ENCODE measurements at places on chromosomes 1 and 21.
A peak's percentile ranks its signal among the peaks of the same experiment; 100 is the strongest.

GRCh38 chr1:113255720-113256347, 134.5 kb upstream of the MAGI3 start:
- DNase-seq: no peak

DNA sequence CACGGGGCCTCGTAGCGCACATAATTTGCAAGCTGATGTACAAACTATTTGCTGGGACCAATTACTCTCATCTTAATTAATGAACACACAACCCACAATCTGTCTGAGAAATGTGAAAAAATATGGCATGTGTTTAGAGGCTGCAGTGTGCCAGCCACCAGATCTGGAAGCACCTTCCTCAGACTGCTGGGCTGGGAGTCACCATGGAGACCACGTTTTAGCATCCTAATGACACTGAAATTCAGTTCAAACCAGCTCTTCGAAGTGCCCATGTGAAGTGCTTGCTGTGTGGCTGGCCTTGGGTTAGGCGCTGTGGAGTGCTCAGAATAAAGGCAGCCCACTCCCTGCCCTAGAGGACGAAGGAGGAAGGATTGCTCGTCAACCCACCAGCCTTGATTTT, 482.4 kb downstream of the OMA1 start:
- no peak for DNase-seq

- no peak for DNase-seq
Measured at GRCh38 chr1:18947570-18947969, 8.9 kb downstream of the IFFO2 start.

GRCh38 chr1:43293896-43294760, 6.7 kb upstream of the TIE1 start:
- no peak for DNase-seq

GRCh38 chr1:147735423-147735822, 25.0 kb downstream of the GJA5 start:
- DNase-seq: no peak

DNA sequence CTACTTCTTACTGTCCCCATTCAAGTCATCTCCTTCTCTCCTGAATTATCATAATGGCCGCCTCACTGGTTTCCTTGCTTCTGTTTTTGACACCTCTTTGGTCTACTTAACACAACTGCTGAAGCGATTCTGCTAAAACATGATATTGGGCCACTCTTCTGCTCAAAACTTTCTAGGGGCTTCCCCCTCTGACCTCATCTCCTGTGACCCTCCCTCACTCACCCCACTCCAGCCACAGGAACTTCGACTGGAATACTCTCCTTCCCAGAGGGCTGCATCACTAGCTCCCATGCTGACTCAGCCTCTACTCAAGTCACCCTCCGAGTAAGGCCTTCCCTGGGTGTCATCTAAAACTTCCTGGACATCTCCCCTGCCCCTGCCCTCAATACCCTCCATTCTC, 35.7 kb downstream of the NRIP1 start:
- DNase-seq: no peak

GRCh38 chr1:183063349-183063748, 40.1 kb downstream of the LAMC1 start:
- DNase-seq: no peak

- DNase-seq: no peak
Measured at GRCh38 chr1:183315991-183316758, 102.0 kb downstream of the NMNAT2 start.

DNA sequence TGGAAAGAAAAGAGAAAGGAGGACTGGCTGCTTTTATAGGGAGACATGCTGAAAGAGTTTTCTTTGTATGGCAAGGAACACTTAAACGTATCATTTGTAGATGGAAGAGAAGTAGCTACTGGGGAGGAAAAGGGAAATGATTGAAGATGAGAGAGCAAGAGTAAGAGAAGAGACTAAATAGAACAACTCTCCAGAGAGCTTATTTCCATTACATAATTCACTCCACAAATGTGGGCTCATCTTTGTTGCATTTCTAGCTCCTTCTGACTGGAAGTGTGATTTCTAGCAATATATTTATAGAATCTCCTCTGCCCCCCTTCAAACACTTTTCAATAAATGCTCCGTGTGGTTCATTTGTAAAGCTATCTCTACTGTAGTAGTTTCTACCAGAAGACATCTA, 71.0 kb downstream of the ST6GALNAC5 start:
- no peak for DNase-seq

DNA sequence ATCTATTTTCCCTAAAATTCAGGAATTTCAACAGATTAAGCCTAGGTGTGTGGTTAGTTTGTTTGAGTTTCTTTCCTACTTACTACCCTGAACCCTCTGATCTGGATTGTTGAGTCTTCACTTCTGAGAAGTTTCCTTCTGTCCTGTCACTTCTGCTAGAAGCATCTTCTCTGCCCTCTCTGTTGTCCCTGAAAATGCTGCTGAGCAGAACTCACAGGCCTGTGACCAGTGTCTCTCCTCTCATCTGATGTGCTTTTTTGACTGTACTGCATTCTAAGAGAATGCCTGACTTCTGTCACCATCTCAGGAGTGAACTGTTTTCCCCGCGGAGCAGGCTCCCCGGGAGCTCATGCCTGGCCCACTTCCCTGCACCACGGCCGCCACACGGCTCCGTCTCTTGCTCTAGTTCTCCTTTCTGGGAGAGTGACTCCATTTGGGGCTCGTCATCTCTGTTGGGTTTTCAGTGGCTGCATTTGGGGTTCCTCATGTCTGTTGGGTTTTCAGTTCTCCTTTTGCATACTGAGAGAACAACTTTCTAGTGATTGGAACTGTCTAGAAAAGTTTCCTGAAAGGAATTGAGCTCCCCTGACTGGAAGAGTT, 77.9 kb downstream of the POFUT2 start:
- no peak for DNase-seq

DNA sequence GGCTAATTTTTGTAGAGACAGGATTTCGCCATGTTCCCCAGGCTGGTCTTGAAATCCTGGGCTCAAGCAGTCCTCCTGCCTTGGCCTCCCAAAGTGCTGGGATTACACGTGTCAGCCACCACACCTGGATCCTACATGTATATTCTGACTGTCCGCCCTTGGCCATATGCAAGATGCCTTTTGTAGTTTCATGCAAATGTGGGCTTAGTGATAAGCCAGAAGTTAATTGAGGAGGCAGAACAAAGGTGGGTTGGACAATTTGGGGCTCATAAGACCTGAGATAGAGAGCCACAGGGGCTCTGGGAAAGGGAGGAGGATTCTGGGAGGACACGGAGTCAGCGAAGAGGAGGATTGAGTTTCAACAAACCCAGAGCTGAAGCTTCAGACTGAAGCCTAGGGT, 24.9 kb downstream of the ALPL start:
- no peak for DNase-seq

DNA sequence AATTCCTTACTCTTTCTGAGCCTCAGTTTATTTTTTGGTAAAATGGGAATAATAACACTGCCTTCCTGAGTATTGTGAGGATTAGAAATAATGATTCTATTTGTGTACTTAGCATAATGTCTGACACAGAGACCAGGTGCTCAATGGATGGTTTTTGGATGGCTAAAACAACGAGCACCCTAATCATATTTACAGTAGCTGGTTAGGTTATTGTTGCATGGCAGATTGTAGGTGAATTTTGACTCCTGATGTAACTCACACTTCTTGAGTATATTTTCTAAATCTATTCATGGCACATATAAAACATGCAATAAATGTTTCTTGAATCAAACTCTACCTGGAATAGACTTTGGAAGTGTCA, 11.9 kb upstream of the DUSP10 start:
- no peak for DNase-seq

- DNase-seq: no peak
Measured at GRCh38 chr1:204077979-204078696, 5.2 kb downstream of the SOX13 start.

DNA sequence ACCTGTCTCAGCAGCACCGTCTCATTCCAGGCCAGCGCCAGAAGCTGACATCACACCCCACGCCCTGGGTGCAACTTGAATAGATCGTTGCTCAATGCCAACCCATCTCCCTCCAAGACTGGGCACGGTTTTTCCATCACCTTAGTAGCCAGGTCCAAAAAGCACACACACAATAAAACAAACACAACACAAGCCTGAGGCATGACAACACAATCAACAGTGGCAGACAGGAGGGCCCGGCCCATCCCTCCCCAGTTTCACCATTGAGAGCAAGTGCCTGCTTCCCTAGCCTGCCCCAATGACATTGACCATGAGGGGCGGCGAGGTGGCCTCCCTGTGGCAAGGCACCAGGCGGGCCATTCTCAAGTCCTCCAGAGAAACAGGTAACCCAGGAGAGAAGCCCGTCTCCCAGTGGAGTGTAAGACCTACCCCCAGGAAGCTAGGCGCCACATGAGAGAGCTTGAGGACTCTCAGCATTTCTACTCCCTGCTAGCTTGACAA, 2.7 kb downstream of the IFFO2 start:
- no peak for DNase-seq

DNA sequence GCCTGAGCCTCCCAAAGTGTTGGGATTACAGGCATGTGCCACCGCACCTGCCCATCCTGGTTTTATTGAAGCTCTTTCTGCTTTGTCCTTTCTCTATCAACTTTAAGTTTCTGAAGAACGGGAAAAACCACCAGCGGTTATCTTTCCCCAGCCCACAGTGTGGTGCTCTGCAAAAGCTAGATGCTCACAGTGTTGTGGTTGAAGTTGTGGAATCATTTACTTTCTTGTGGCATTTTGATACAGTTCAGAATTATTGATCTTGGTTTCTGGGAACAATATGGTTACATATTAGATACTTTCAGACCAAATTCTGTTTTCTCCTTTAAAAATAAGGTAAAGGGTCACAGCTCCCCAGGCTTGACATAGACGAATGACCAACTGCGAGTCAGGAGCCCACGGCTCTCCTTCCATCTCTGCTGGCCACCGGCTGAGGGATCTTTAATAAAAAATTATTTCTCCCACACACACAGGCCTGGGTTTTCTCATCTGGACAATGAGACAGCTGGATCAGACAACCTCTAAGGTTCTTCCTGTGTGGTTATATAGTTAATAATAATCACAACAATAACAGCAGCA, 385.3 kb downstream of the SETD4 start:
- no peak for DNase-seq

DNA sequence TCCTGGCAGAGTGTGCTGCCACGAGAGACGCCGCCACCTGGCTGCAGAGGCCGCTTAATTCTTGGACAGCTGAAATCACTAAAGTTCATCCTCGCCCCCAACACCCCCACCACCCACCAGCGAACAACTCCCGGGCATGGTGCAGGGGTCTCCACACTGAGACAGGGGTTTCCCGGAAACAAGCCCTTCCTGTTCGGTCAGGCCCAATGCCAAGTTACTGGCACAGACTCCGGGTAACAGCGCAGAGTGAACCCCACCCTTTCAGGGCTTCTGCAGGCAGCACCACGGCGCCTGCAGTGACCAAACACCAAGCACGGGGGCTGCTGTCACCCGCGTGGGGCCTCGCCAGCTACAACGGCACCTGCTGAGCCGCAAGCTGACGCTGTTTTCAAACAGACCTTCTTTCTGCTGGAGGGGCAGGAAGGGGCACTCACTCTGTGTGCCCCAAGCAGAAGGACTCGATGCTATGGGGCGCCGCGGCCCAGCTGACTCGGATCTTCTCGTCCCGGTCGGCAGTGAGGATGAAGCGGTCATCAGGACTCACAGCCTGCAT, 17.4 kb downstream of the WDR4 start:
- no peak for DNase-seq

- DNase-seq: peak; percentile 58
Measured at GRCh38 chr1:234730770-234731568, 121.0 kb upstream of the IRF2BP2 start.

DNA sequence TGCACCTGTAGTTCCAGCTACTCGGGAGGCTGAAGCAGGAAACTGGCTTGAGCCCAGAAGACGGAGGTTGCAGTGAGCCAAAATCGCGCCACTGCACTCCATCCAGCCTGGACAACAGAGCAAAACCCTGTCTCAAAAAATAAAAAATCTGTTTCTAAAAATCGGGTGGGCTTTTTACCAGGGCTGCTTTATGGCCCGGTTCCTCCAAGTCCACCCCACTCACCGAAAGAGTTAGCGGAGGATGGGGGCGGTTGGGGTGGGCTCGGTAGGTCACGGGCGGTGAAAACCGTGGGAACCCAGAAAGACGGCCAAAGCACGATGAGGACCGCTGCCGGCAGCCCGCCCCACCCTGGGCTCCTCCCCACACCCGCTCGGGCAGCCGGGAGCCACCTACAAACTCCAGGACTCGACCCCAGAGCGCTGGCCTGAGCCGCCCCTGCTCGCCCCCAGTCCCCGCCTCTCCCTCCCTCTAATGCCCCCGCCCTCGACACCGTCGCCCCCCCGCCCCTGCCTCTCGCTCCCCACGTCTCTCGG, 846 bp upstream of the PER3 start:
- no peak for DNase-seq

DNA sequence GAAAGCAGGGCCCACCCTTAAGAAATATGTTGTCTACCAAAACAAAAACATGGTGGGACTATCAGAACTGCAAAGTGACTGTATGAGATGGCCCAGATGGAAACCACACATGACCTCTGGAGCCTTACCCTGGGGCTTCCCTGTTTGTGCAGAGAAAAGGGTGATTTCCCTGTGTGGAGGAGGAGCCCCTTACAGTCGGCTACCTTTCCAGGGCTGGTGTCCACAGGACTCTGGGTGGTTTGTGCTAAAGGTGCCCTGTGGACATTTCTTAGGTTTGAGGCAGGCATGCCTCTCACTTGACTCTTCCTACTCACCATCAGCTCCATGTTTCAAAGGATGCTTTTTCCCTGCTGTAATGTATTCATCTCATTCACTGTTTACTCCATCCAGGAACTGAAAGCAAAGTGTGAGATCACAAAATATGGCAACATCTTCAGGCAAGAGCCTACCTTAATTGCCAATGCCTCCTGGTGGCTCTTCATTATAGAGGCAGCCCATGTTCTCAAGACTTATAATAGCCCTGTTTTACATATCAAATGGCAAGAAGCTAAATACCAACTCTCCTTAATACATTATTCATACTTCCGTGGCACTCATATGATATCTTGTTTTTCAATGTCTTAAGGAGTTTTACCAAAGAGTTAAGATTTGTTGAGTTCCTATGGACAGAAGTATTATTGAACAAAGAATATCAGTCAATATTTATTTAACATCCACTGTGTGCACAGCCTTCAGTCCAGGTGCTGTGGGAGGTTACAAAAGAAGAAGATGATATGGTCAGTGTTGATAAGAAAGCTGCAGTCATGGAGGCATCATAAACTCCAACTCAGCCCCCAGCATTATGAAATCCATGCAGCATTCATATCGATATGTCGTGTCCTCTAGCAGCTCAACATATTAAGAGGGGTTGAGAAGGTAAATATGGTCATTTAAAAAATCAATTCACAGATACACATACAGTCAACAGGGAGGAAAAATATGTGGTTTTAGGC, 15.5 kb upstream of the TFF3 start:
- DNase-seq: no peak

GRCh38 chr1:27117733-27118439, 37.0 kb downstream of the SLC9A1 start:
- DNase-seq: no peak

DNA sequence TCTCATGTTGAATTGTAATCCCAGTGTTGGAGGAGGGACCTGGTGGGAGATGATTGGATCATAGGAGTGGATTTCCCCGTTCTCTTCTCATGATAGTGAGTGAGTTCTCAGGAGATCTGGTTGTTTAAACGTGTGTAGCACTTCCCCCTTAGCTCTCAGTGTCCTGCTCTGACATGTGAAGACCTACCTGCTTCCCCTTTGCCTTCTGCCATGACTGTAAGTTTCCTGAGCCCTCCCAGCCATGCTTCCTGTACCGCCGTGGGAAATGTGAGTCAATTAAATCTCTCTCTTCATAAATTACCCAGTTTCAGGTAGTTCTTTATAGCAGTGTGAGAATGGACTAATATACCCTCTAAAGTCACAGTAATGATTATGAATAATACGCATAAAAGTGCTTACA, 248.4 kb upstream of the LRRC7 start:
- DNase-seq: no peak

- no peak for DNase-seq
Measured at GRCh38 chr1:173866413-173867115, 1.2 kb downstream of the GAS5 start.
